ENCODE measurements at places on chromosomes 13 and 19.

DNA sequence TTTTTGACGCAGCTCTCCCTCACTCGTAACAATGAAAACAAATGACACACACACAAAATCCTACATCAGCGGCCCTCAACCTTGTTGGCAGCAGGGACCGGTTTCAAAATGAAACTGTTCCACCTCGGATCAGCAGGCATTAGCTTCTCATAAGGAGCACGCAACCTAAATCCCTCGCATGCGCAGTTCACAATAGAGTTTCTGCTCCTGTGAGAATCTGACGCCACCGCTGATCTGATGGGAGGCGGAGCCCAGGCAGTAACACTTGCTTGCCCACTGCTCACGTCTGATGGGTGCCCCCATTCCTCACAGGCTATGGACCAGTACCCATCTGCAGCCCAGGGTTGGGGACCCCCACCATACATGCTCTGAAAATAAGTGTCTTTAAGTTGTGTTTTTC lies 43.4 kb downstream of the DHRS12 start:
- no peak for DNase-seq

DNA sequence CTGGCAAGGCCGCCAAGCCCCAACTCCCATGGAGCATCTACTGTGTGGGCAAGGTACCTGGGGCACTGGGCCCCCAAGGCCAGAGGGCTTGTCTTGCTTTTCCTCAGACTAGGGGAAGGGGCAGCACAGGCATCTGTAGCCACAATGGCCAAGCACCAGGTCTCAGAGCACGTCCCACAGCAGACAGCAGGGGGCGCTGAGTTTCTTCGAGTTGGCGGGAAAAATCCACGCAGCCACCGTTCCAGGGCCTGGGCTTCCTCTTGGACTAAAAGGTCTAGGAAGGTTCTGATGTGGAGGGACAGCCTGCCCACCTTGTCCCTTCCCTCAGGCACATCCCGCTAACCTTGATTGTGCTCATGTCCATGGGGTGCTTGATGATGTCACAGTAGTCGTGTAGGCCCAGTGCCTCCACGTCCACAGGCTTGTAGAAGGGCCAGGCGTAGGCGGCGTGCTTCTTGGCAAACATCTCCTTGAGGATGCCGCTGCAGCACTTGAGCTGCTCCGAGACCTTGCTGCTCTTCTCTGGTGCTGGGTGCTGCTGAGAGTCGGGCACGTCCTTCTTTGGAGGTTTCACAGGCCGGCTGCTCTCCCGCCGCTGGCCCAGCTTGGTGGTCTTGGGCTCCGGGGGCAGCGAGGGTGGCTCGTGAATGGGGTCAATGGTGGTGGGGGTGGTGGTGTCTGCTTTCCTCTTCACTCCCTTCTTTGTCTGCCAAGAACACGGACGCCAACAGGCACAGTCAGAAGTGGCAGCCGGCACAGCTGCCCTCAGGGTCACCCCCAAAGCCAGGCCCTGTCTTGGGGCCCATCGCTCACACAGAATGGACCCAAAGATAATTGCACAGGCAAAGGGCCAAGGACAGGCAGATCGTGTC lies 32.0 kb upstream of the EPHX3 start:
- peak; percentile 76 for DNase-seq

GRCh38 chr13:90951663-90952062 lies 395.8 kb upstream of the MIR17HG start:
- no peak for DNase-seq

GRCh38 chr19:48117515-48118130 lies 7.0 kb upstream of the PLA2G4C start:
- DNase-seq, result no peak

GRCh38 chr19:49333811-49334288 lies 1.4 kb upstream of the CD37 start:
- DNase-seq, result peak; percentile 89

GRCh38 chr13:77406644-77407440 lies 79.9 kb upstream of the MYCBP2 start:
- no peak for DNase-seq

DNA sequence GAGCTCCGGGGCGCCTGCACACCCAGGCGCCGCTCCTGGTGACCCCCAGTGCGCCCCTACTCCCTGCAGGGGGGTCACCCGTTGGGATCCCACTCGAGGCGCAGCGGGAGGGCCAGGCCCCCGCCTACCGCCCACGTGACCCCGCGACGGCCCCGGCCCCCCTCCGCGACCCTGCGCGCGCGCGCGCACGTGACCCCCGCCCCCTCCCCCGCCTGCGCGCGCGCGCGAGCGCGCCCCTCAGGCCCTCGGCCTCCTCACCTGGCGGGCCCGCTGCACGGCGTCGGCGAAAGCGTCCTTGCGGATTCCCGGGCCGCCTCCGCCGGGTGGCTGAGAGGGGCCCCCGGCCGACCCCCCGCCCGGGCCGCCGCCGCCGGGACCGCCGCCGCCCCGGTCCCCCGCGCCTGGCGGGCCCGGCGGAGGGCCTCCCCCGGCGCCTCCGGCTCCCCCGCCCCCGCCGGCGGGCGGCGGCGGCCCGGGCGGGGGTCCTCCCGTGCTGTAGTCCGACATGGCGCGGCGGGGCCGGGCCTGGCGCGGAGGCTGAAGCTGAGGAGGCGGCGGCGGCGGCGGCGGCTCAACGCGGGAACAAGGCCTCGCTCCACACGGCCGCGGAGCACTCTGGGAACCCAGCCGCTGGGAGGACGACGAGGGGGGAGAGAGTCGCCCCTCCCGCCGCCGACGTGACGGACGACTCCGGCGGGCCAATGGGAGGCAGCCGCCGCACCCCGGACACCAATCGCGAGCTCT lies at the start of gene KHSRP:
Gene KHSRP (minus strand): TSS at position 617 of the 744 bp plus-strand sequence. CDS start 110 bp downstream, at position 507.
- peak; percentile 38 for DNase-seq

- no peak for DNase-seq
These were observed 595.4 kb downstream of the DIAPH3 start for GRCh38 chr13:59568306-59568705.

DNA sequence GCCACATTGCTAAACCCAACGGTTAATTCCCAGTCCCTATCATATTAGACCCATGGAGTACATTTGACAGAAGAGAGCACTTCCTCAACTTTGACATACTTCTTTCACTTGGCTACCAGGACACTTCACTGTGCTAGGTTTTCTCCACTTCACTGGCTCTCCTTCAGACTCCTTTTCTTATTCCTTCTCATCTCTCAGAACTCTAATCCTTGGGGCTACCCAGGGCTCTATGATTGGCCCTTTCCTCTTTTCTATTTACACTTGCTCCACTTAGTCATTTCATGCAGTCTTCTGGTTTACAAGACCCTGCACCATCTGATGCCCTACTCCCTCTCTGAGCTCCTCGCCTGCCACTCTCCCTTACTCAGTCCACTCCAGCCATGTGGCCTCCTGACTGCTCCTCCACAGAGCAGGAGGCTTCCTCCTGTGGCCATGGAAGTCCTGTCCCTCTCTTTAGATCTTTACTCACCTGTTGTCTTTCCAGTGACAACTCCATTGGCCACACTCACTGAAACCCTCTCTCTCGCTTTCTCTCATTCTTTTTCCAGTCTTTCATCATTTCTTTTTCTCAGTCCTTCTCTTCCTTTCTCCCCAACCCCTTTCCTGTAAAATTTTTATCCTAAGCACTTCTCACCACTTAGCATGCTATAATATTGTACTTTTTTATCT lies 90.4 kb downstream of the TBC1D4 start:
- no peak for DNase-seq

DNA sequence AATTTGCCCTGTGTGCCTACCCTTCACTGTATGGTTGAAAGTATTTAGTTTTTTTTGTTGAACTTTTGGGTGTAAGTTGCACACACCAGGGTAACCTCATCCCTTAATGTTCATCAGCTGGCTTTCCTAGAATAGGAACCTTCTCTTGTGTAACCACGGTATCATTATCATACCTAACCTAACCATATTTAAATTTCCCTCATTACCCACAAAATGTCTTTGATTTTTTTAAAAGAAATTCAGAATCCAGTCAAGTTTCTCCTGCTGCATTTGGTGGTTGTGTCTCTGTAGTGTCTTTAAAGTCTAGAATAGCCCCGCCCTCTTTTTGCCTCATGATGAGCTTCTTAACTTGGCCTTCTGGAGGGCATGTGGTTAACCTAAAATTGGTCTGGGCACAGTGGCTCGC lies 80.3 kb downstream of the RYR1 start:
- DNase-seq, result no peak

DNA sequence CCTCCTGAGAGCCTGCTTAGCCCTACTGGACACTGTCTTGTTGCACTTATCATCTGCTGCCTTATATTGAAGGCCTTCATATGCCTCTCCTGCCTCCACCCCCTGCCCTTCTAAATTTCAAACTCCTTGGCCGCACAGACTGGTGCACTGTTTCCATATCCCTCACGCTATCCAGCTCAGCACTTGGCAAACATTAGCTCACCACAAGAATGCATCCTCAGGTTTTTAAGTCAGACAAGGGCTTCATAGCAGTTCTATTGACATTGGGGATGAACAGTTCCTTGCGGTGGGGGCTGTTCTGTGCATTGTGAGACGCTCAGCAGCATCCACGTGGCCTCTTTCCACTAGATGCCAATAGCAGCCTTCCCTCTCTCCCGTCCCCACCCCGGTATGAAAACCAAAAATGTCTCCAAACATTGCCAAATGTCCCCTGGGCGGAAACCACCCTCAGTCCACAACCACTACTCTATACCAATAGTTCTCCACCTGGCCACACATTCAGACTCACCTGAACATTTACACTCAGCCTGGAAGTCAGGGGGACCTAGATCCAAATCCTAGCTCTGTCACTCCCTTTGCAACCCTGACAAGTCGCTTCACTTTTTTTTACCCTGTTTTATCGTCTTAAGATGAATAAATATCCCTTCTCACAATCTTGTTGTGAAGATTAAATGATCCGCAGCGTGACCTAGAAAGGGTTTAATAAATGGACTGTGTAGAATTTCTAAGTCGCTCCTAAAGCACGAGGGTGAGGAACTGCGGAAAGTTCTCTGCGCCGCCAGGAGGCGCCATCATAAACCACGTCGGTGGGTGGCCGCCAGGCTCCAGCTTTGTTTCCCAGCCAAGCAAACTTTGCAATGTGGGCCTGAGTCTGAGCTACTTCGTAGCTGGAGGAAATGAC lies 3.6 kb upstream of the CEACAM3 start:
- peak; percentile 70 for DNase-seq

DNA sequence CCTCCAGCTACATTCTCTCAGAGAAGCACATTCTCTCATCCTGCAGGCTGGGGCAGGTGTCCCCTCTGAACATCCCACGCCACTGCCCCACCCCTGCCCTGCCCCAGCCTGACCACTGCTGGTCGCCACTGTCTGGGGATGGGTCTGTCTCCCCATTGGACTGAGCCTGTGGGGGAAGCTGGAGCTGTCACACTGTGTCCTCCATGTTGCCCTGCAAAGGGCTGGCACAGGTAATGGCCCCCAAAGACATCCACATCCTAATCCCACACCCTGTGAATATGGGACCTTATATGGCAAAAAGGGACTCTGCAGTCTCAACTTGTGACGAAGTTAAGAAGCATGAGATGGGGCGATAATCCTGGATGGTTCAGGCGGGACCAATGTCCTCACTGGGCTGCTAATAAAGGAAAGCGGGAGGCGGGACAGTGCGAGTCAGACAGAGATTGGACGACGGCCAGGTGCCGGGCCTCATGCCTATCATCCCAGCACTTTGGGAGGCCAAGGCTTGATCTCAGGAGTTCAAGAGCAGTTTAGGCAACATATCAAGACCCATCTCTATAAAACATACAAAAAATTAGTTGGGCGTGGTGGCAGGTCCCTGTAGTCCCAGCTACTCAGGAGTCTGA lies 9.1 kb downstream of the AP2S1 start:
- DNase-seq, result no peak

GRCh38 chr13:21202767-21203531 lies 26.5 kb downstream of the MRPL57 start:
- DNase-seq, result no peak

DNA sequence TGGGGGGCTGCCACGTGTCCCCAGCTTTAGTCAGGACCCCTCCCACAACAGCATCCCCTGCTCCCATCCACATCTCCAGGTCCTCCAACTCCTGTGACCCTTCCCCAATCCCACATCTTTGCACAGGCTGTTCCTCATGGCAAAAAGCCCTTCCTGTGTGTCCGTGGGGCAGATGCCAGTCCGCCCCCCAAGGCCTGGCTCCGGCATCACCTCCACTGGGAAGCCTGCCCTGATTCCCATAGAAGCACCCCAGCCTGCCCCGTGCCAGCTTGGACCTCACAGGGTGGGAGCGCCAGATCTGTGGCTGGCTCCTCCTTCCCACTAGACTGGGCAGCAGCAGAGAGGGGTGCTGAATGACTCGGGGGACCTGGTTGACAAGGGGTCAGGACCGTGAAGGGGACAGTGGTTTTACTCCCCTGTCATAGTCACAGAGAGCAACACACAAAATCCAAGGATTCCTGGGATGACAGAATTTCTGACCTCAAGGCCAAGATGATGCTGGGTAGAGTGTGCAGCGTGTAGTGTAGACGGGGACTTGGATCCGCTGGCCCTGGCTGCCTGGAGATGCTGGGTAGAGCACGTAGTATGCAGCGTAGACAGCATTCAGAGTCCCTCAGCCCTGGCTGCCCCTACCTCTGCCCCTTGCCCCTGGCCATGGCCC lies 13.3 kb downstream of the KLF2 start:
- peak; percentile 33 for DNase-seq

DNA sequence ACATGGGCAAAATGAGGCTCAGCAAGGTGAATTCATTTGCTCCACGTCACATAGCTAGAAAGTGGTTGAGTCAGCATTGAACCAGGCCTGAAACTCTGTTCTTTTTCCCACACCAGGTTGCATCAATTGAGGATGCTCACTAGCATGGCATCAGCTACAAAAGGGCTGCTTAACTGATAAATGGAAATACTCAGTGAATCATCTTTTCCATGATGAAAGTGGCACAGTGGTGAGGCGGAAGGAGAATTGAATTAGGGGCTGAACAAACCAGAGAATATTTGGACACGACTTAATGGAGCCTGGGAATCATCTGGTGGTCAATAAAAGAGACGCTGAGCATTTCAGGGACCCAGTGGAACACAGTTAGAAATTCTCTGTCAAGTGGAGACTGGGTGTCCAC lies 320.1 kb upstream of the MAB21L1 start:
- no peak for DNase-seq

DNA sequence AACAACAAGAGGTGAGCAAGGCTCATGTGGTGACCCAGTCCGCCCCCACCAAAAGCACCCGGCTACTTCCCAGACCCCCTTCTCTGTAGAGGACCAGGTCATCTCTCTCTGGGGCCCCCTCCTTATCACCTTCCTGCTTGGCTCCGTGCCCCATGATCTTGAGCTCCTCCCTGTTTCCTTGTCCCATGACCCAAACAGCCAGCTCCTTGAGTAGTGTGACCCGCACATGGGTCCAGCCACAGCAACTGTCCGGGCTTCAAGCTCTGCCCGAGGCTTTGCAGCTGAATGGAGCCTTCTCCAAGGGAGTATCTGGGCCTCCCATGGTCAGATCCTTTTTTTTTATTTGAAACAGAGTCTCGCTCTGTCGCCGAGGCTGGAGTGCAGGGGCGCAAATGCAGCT lies 61.8 kb downstream of the MYO9B start:
- no peak for DNase-seq

GRCh38 chr19:48110350-48110966 lies at the start of gene PLA2G4C:
Gene PLA2G4C (minus strand): TSS chr19:48110817. CDS start chr19:48106529, 4,288 bp downstream.
- peak; percentile 87 for DNase-seq

DNA sequence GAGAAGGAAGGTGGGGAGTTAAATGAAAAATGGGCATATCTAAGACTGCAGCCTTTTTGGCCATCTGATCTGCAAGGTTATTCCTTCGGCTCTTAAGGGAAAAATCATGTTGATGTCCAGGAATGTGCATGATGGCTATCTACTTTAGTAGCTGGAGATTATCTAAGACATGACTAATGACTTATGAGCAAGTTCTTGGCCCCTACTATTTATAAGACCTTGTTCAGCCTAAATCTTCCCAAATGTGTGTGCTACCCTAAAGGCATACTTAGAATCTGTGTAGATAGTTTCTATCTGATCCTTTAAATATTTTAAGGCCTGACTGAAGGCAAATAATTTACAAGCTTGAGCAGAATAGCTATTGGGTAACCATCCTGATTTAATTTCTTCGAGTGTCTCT lies 41.8 kb upstream of the CD177 start:
- no peak for DNase-seq

All from RPMI8226 (cell line).